ENCODE measurements at places on chromosomes 6 and 20.

- no peak for DNase-seq
Measured at GRCh38 chr20:5400164-5400762, 83.5 kb upstream of the PROKR2 start.

GRCh38 chr6:11245381-11246256 lies 13.2 kb upstream of the NEDD9 start:
- no peak for DNase-seq

DNA sequence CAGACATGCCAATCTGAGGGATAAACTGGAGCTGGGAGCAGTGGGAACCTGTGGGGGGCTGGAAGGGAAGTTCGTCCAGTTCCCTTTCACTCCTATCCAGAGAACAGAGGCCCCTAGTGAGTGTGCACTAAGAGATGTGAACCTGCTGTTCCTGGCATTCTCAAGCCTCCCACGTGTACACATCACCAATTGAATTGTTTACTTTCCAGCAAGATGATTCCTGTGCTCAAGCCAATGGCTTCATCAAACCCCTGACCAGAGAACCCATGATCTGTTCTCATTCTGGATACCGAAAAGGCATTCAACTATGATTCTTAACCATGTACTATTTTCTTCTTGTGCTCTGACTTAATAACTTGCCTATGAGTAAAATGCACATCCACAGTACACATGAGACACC lies 10.2 kb upstream of the SLC22A3 start:
- no peak for DNase-seq

GRCh38 chr6:155782739-155783459 lies 327.3 kb upstream of the NOX3 start:
- no peak for DNase-seq

GRCh38 chr6:8077991-8078390 lies 13.8 kb upstream of the BLOC1S5 start:
- DNase-seq: no peak

DNA sequence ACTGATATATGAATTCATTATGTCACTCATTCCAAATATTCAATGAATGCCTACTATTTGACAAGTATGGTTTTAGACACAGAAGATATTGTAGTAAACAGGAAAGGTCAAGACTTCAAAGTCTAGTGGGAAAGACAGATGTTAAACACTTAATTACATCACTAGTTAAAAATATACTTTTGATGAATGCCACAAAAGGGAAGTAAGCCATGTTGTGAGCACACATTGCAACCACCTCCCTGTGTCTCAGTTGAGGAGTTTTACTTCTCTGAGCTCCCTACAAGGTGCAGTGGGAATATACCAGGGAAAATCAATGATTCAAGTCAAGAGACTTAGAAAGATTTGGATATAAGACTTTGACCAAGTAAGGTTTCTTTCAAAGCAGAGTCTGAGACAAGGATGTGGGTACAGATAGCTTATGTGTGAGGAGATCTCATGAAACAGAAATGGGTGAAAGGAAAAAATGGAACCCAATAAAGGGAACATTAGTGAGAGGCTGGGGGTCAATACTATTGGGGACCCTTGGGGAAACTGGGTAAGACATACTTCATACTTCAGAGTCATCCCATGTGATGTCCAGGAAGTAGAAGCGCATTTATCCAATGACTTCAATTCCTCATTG lies 503.7 kb downstream of the KIF16B start:
- no peak for DNase-seq

DNA sequence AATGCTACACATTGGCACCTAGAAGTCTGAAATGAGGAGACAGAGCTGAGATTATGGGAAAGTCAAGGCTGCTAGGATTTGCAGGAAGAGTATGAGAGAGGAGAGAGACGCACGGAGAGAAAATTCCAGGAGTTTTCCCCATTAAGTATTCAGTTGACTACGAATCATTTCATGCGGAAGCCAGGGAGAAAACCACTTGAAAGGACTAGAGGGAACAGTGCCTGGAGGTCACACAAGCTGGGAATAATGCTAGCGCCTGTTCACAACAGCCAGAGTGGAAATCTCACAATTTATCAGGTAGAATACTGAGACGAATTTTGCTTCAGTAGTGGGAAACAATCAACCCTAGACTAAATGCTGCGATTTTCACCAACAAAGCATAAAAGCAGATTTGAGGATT lies 118.6 kb downstream of the MOXD1 start:
- no peak for DNase-seq

DNA sequence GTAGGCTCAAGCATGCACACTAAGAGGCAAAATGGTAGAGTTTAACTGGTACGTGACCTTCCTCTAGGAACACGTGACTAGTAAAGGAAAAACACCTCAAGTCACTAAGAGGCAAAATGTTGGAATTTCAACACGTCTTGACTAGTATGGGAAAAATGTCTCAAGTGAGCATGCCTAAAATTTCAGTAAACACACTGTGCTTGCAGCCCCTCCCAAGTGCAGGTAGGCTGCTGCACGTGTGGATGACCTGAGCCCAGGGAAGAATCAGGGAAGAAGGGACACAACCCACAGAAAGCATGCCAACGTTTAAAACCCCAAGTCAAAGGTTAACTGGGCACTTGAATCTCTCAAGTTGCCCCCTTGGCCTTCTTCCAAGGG lies 162.2 kb downstream of the TENT5A start:
- no peak for DNase-seq

GRCh38 chr6:126937426-126937825 lies 181.0 kb upstream of the RSPO3 start:
- no peak for DNase-seq

GRCh38 chr6:11381801-11382513 lies 149.5 kb upstream of the NEDD9 start:
- DNase-seq: peak; percentile 32
